MCF 10A (cell line): ENCODE measurements at places on chromosomes 4 and X. TPM values are rescaled to one million over a fixed set of nuclear protein-coding genes. Genes with fewer than 3 reads are reported as not detected.

The MTMR8 gene
- total RNA-seq = not detected in 2 replicates

The TMPRSS11E gene
- total RNA-seq = not detected in 2 replicates

The KANTR gene
- total RNA-seq = 3.4 and 6.3 TPM in 2 replicates

The ZNF182 gene
- 6.0 and 6.8 TPM in 2 replicates for total RNA-seq

The RAB39B gene
- 5.0 and 6.0 TPM in 2 replicates for total RNA-seq

The CFAP299 gene
- total RNA-seq = 0.33 TPM in 1 of 2 replicates, not detected in the other

The HSD17B13 gene
- total RNA-seq = not detected in 2 replicates

The ADH1A gene
- 0.21 TPM in 1 of 2 replicates, not detected in the other for total RNA-seq

The ADH1B gene
- total RNA-seq = 24.2 and 32.0 TPM in 2 replicates

The ARAP2 gene
- total RNA-seq = 10.9 and 12.0 TPM in 2 replicates

The ZNF157 gene
- total RNA-seq = not detected in 2 replicates

The HELT gene
- not detected in 2 replicates for total RNA-seq

The ENAM gene
- not detected in 2 replicates for total RNA-seq

The HHIP gene
- 0.12 TPM in 1 of 2 replicates, not detected in the other for total RNA-seq

The NUP62CL gene
- total RNA-seq = 4.8 and 7.3 TPM in 2 replicates

The SHROOM2 gene
- 1.2 and 2.2 TPM in 2 replicates for total RNA-seq

The C4orf54 gene
- total RNA-seq = not detected in 2 replicates

The CYTL1 gene
- not detected in 2 replicates for total RNA-seq

The RASGEF1B gene
- 4.8 and 5.4 TPM in 2 replicates for total RNA-seq

The TSPAN7 gene
- not detected in 2 replicates for total RNA-seq

The CPLX1 gene
- 2.7 and 3.5 TPM in 2 replicates for total RNA-seq

The MAGEA10 gene
- total RNA-seq = not detected in 2 replicates

The P2RY8 gene
- not detected in 2 replicates for total RNA-seq

The NEUROG2 gene
- total RNA-seq = not detected in 2 replicates

The ADGRL3 gene
- 3.5 and 3.6 TPM in 2 replicates for total RNA-seq

The CT45A1 gene
- total RNA-seq = not detected in 2 replicates

The BEX4 gene
- total RNA-seq = not detected in 2 replicates

The SCD5 gene
- total RNA-seq = 3.5 and 3.6 TPM in 2 replicates

The FHIP1A gene
- 14.8 and 19.8 TPM in 2 replicates for total RNA-seq

The IQCM gene
- not detected in 2 replicates for total RNA-seq

The RTL9 gene
- not detected in 2 replicates for total RNA-seq

The DCAF8L2 gene
- not detected in 2 replicates for total RNA-seq

The IL2 gene
- not detected in 2 replicates for total RNA-seq

The CXCL11 gene
- not detected in 2 replicates for total RNA-seq

The DCAF12L1 gene
- total RNA-seq = not detected in 2 replicates

The BRS3 gene
- total RNA-seq = not detected in 2 replicates

The RTL5 gene
- total RNA-seq = not detected in 2 replicates
